Activated CD8-positive, alpha-beta memory T cell treated with anti-CD3 and anti-CD28 coated beads for 4 hours (primary cell): ENCODE measurements at places on chromosomes 5 and 9.
A peak's percentile ranks its signal among the peaks of the same experiment; 100 is the strongest.

GRCh38 chr9:76022317-76022716 is 131.8 kb downstream of the PCSK5 start:
- DNase-seq: no peak

DNA sequence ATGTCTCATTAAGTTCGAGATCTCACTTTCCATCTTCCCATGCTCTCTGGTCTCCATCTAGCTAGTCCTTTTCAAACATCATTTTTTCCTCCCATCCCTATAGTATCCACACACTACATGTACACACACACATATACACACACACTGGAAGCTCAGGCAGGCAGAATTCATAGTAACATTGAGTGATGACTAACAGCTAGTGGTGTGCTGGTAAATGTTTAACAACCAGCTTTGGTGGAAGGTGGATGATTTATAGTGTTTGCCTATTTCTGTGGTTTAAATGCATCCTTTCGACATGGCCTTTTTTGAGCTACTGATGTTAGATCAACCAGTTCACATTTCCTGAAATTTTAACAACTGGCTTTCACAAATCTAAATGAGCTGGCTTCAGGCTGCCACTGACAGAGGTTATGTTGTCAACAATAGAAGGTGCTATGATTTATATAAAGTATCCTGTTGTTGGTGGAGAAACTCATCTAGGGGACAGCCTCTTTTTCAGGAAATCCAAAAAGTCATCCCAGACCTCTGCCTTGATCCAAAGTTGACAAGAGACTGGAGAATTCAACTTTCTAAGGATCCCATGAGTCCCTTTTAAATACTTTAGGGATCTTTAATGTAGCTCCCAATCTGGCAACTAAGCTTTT is 117.8 kb downstream of the CCDC192 start:
- no peak for DNase-seq

DNA sequence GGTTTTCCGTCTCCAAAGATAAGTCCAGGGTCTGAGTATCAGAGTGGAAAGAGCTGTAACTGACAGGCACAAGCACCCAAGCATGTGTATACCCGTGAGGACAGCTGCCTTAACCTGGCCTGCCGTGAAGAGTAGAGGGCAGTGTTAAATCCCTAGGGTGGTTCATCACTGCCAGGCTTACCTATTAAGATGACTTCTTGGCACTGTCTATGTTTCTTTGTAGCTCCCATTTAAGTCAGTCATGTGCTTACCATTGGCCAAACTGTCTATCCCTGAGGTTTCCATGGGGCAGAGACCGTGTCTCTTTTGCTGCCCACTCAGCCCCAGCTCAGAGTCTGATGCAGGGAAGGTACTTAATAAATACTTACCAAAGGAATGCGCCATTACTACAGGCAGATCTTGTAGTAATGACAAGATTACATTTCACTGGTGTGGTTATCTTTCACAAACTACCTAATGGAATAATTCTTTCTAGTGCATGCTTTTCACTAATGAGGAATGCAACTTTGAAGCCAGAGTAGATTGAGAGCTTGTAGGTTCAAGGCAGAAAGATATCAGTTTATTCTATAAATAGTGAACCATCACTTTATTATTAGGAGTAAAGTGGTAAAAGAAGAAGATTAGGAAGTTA is 64.2 kb downstream of the SNX24 start:
- no peak for DNase-seq

DNA sequence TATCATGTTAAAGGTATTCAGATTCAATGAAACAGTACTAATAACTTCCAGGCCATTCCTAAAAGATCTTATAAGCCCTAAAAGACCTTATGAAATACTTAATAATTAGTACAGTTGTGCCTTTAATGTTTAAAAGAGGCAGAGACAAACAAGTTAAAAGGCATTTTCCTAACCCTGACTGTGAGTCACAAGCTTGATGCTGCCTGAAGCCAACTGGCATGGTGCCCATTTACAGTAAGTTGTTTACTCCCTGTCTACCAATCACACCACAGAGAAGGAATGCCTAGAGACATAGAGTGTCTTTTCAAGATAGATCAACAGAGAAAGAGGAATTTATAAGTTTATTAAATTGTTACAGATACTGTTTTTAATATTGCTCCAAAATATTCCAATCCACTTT is 47.8 kb downstream of the NR3C1 start:
- peak; percentile 52 for DNase-seq

- DNase-seq: no peak
Observed at GRCh38 chr5:149073213-149073612, 10.4 kb upstream of the SH3TC2 start.

- no peak for DNase-seq
Observed at GRCh38 chr5:170273968-170274710, 23.4 kb downstream of the LCP2 start.

- no peak for DNase-seq
Observed at GRCh38 chr9:115404311-115404710, 286.4 kb upstream of the TNC start.

- DNase-seq: no peak
Observed at GRCh38 chr9:134381671-134382516, 55.6 kb downstream of the RXRA start.

DNA sequence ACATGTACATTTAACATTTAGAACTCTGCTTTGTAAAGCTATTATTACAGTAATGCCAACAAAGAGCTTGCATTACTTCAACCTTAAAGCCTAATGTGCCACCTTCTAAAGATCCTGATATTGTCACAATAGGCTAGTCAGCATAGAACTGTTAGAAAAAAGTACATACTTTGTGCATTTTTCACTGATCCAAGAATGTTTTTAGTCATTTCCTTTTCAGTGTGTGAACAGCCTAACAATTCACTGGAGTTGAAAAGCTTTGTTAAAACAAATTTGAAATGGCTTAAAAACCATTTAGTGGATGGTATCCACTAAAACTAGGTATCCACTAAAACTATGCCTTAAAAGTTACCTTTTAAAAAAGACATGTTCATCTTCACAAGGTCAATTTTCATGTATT is 4.5 kb downstream of the RPS6 start:
- DNase-seq: no peak

DNA sequence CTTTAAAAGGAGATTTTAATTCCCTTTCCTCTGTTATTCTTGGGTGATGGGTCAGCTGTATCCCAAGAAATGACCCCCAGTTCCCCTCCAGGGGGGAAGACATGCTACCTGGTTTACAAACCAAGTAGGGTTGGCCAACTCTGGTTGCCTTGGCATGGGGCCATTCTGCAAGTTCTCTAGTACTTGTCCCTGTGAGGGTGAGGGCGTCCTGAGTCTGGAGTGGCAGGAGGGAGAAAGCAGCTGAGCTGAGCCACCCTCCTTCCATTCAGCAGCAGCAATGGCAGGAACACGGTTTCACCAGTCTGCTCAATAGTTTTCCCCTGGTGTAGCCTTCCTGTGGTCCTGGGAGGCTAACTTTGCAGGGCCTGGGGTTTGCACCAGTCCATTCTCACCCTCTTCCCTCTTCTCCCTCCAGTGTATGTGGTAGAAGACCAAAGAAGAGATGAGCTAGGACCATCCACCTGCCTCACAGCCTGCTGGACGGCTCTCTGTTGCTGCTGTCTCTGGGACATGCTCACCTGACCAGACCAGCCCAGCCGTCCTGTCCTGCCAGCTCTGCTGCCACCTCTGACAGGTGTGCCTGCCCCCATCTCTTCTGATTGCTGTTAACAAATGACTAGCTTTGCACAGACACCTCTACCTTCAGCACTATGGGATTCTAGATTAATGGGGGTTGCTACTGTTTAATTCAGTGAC is 59.9 kb downstream of the PFDN1 start:
- no peak for DNase-seq

- DNase-seq: no peak
Observed at GRCh38 chr9:103485138-103485537, 490.0 kb downstream of the CYLC2 start.

- DNase-seq: no peak
Observed at GRCh38 chr9:9079473-9079872, 1279.9 kb upstream of the DMAC1 start.

GRCh38 chr5:176776141-176776865 is 34.1 kb upstream of the UNC5A start:
- no peak for DNase-seq

GRCh38 chr5:65026816-65027548 is 258.3 kb downstream of the CWC27 start:
- DNase-seq: no peak

- DNase-seq: no peak
Observed at GRCh38 chr5:92421942-92422341, 1038.8 kb upstream of the ARRDC3 start.

- DNase-seq: no peak
Observed at GRCh38 chr5:10528056-10528816, 35.6 kb upstream of the ANKRD33B start.

DNA sequence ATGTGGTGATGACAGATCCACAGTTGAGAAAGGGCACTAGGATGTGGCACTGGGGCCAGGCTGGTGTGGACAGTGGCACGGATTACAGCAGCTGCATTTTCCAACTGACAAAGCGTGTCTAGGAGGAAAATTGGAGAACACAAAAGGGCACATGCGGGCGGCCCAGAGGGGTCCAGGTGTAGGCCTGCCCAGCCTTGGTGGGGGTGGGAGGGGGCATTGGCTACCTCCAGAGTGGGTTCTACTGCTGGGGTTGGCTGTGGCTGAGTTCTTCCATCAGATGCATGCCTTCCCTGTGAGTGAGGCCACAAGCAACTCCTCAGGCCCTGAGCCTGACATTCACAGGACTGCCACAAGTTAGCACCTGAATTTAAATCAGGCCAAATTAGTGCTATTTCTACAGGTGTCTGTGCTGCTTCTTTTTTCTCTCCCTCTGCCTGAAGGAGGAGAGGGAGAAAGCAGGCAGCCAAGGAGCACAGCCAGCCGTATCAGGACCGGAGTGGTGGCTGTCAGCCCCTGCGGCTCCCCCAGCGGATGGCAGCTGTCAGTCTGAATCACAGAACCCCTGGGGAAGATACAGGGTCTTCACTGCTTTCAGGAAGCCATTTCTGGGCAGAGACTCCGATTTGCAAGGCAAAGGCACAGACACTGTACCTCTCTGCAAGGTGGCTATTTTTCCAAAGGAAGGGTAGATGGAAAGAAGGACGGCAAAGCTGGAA is 464.2 kb downstream of the SPOCK1 start:
- no peak for DNase-seq

GRCh38 chr9:21803649-21804048 is 1.2 kb downstream of the MTAP start:
- no peak for DNase-seq

- no peak for DNase-seq
Observed at GRCh38 chr9:84702471-84702870, 32.9 kb downstream of the NTRK2 start.

DNA sequence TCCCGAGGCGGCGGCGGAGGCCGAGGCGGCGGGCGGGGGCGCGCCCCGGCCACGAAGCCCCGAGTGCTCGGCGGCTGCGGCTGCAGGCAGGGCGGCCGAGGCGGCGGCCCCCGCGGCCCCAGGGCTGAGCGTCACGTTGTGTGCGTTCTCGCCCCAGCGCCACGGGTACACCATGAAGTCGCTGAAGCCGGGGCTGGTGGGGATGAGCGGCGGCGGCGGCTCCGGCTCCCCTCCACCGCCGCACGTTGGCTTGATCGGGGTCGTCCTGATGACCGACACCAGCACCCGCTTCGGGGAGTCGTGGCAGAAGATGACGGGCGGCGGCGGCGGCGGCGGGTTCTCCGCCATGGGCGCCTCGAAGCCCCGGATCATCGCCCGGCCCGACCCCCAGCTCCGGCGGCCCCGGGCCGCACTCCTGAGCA is 498 bp downstream of the ZNF367 start:
- DNase-seq: no peak

GRCh38 chr5:143154510-143155370 is 248.7 kb downstream of the NR3C1 start:
- DNase-seq: no peak

GRCh38 chr5:143056339-143056704 is 286.1 kb downstream of the ARHGAP26 start:
- DNase-seq: no peak

DNA sequence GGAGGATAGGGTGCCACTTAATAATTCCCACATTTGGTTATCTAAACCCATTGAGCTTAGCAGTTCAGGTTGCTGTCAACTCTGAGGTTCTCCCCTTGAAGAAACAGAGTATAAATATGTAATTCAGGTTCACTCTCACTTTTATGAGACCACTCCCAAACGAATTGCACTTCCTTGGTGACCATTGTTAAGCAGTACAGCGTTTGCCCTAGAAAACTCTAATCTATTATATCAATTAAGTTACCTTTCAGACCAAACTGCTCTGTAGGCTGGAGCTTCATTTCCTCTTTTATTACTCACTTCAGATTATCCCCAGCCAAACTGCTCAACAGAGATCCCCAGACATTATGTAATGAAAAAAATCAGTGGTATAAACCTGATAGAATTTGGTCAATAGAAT is 1317.0 kb upstream of the ACO1 start:
- no peak for DNase-seq

DNA sequence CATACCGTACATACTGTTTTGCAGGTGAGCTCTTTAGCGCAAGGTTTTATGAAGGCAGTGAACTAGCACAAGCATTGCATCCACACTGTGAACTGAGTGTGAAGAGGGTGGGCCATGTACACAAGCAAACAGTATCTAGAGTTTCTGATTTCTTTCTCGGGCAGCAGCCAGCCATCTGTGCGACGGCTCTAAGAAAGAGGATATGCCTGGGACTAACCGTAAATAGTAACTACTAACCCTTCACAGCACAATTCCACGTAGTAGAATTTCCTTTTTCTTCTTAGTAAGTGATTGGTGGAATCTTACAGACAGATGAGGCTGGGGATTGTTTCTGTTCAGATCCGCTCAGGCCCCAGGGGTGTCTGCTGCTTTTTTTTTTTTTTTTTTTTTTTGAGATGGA is 89.0 kb downstream of the DRD1 start:
- no peak for DNase-seq

- no peak for DNase-seq
Observed at GRCh38 chr5:80668016-80668969, 13.5 kb upstream of the DHFR start.

DNA sequence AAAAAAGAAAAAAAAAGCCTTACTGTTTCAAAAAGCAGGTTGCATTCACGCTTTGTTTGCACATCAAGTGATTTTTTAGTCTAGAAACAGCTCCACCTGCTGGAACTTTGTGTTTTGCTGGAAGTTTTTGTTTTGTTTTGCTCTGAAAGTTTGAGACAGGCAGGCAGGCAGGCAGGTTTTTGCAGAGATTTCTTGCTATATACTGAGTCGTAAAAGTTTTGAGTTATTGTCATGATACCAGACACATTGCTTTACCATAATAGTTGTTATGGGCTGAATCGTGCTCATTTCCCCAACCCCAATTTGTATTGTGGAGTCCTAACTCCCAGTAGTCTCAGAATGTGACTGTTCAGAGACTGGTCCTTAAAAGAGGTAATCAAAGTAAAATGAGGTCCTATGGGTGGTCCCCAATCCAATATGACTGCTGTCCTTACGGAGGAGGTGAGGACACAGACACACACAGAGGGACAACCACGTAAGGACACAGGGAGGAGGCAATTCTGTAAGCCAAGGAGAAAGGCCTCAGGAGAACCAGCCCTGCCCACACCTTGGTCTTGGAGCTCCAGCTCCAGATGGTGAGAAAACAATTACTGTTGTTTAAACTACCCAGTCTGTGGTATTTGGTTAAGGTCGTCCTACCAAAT is 20.9 kb downstream of the OR2Y1 start:
- DNase-seq: no peak

- no peak for DNase-seq
Observed at GRCh38 chr5:158245513-158245912, 386.6 kb upstream of the CLINT1 start.

GRCh38 chr5:5736007-5736406 is 313.5 kb downstream of the ICE1 start:
- no peak for DNase-seq
